ENCODE measurements at places on chromosomes 4 and X.

DNA sequence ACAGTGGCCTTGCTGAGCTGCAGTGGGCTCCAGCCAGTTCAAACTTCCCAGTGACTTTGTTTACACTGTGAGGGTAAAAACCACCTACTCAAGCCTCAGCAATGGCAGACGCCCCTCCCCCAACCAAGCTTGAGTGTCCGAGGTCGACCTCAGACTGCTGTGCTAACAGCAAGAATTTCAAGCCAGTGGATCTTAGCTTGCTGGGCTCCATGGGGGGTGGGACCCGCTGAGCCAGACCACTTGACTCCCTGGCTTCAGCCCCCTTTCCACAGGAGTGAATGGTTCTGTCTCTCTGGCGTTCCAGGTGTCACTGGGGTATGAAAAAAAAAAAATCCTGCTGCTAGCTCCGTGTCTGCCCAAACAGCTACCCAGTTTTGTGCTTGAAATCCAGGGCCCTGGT lies 168.9 kb upstream of the INTU start:
- no peak for DNase-seq

GRCh38 chr4:100098681-100099080 lies 91.6 kb downstream of the DDIT4L start:
- no peak for DNase-seq

- no peak for DNase-seq
Measured at GRCh38 chrX:53732797-53733196, 46.3 kb upstream of the HUWE1 start.

DNA sequence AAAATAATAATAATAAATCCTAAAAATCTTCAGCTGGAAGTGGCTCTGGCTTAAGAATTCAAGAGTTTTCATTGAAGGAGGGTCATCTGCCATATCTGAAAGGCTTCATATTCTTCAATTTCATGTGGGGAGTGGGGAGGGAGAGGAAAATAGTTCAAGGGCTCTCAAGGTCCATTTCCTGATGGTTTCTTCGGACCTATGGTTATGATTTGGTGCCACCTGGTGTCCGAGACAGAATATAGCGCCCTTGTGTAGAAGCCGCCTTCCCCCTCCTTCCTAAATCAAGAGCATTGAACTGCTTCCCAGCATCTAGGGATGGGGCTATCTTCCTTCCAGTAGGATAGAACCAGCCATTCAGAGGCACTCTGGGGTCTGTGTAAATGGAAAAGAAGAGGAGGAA lies 34.3 kb downstream of the NLGN3 start:
- DNase-seq, result peak; percentile 55

DNA sequence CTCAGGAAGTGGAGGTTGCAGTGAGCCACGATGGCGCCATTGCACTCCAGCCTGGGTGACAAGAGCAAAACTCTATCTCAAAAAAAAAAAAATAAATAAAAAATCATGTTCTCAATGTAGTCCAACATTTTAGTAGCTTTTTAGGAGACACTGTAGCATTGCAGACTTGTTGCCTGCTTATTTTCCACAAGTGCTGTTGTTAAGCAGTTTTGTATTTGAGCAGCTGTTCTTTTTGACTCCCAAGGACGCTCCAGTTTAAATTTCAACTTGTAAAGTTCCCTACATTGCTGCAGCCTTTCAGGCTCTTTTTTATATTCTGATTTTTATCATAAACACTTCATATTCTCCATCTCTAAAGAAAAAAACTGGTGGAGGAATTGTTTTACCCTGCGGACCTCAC lies 83.1 kb downstream of the PPEF2 start:
- no peak for DNase-seq

DNA sequence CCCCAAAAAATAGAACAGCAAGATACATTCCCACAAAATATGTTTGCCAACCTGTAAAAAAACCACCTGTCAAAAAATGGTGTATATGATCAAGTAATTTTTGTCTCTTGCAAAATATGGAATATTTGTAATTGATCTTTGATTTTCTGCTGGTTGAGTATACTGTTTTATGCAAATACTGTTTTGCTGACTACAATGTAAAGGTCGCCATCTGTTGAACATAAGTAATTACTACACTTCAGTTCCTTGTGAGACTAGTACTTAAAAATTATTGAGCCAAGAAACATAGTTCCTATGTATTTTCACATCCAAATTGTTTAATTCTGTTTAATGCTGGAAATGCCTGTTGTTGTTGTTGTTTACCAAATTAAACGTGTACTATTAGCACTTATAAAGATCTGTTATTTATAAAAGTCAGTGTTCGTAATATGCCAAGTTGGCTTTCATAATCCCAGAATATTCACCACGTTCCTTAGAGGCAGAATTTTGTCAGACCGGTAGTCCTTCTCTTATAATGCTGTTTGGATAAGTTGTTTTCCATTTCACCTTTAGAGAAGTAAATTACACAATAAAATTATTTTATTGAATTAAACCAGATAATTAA lies 144.2 kb downstream of the PDLIM5 start:
- DNase-seq, result peak; percentile 47

DNA sequence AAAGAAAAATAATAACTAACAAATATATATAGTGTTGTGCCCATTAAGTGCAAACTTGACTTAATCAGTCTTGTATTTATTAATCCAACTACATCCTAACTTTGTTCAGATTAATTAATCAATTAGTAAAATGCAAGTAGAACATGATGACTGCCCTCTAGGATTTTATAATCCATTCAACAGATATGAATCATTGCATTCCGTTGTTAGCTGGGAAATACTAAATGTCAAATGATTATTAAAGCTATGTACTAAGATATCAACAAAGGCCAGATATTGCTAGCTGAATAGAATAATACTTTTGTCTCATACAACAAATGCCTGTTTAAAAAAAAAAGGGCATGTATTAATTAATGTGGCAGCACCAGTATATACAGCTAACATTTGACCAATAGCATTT lies 1366.3 kb downstream of the STIM2 start:
- DNase-seq, result no peak

- no peak for DNase-seq
Measured at GRCh38 chr4:52032005-52032404, 6.1 kb downstream of the SGCB start.

GRCh38 chr4:10461091-10461849 lies 4.0 kb upstream of the ZNF518B start:
- DNase-seq, result peak; percentile 63
